ENCODE measurements at places on chromosomes 3 and 15.

- DNase-seq, result no peak
These were observed 116.5 kb downstream of the SLMAP start for GRCh38 chr3:57872606-57873005.

GRCh38 chr3:122727294-122727693, 46.7 kb downstream of the PARP14 start:
- DNase-seq, result no peak

DNA sequence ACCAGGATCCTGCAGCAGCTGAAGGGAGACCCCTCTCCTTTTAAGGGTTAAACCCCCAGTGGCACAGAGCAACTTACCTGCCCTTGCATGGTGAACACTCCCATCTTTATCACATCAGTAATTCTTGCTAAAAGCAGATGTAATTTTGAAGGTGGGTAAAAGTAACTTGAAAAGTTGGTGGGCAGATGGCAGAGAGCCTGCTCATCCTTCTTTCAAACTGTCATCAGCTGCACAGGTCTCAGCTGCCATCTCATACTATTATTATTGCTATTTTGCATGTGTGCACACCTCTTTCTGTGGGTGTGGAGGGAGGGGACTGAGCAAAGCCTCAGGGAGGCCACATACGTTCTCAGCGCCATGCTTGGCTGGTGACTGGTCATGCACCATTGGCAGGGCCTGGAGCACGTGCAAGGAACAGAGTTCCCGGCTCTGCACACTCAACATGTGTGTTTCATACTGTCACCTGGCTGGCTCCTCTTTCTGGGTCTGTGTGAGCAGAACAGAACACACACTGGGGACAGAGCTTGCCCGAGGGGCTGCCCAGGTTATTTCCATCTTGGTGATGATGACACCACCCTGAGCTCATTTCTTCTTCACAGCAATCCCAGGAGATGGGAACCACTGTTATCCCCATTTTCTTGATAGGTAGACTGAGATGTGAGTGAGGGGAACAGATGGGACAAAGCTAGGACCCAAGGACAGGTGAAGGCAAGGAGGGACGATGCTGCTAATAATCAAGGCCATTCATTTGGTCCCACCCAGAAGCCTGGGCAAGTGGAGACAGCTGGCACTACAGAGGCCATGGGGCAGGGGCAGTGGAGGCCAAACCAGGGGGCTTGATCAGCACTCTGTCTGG, 95.8 kb upstream of the KLF13 start:
- DNase-seq, result no peak

DNA sequence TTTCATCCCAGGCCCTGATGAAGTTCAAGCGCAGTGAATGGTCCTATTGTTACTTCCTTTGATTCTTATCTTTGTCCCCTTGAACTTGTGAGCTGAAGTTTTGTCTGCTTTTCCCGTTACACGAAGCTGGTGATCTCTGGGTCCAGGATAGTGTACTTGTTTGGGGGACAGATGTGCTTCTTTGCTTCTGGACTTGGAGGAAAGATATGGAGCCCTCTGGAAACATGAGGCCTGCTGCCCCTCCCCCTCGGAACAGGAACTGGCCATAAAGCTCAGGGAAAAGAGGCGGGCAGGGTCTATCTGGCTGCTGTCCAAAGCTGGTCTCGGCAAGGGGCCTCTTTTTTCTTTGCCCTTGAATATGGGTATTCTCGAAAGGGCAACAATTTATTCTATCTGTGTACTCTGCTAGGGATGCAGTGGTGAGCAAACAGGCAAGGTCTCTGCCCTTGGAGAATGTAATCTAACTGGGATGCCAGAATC, 47.6 kb downstream of the IDH2 start:
- DNase-seq, result no peak

DNA sequence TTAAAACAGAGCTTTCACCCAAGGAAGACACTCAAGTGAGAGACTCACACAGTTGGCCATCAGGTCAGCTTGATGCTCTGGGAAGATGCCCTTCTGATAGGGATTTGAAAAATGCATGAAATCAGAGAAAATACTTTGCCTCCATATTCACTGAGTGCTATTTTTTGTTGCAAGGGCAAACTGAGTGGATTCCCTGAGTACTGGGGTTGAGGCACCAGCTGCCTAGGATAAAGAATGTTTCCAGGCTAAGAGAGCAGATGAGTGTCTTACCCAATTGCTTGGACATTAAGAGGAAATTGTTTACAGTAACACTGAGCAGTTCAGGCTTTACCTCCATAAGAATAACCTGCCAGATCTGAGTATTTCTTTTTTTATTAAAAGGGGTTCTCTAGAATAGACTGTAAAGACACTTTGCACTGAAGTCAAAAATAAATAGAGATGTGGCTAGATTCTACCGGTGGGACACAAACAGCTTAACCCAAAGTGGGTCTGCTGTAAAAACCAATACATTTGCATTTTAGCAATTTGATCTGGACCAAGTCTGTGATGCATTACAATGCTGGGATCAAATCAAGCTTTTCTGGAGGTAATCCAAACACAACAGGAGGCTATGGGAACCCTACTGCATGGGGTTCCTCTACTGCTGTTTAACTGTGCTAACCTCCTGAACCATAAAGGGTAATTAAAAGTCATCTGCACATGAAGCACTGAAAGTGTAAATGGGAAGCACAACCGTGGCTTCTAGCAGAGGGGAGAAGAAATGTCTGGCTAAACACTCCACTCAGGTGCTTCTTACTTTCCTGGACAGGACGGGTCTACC, 238.8 kb upstream of the WNT5A start:
- DNase-seq, result no peak

DNA sequence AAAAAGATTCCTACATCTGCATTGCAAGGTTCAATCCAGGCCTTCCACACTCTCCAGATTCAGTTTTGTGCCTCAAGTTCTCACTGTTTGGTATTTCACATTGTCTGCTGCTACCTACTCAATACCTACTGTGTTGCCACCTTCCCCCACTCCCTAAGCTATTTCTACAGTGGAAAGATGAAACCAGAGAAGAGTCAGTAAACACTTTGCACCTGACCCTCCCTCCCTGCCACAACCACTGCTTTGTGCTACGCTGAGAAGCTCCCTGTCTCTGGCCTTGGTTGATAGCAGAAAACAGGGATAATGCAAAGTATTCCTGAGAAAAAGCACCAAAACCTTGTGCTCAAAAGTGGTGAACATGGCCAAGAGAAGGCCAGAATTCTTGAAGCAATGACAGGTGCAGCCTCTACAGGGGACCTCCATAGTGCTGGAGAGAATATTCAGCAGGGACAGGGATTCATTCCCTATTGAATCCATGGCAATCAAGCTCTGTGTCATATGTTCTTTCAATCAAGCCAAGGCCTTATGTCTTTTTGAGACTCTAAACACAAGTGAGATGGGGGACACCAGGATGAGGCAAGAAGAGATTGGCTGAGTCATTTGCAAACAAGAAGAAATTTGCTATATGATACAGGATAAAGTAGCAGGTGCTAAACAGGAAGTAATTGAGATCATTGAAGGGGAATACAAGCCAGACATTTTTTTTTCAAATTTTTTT, 83.5 kb upstream of the LIPC start:
- DNase-seq, result no peak

DNA sequence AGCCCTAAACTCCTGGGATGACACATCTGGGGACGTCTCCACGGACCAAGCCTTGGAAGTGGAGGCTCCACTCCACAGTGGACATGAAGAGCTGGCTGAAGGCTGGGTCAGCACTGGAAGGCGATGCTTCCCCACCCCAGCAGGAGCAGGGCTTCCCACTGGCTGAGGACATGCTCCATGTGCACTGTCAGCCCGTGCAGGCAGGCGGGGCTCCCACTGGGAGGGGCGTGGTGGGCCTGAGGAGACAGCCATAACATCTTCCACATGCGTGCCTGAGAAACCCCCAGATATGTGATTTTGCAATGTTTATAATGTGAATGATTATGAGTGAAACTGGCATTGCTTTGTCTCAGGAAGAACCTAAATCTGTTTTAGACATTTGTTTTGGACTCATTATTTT, 231.3 kb downstream of the KLF13 start:
- DNase-seq, result no peak

- no peak for DNase-seq
These were observed 761.3 kb upstream of the CFAP20DC start for GRCh38 chr3:59811160-59811559.

- DNase-seq, result no peak
These were observed 248.6 kb upstream of the SLITRK3 start for GRCh38 chr3:165444745-165445144.

- no peak for DNase-seq
These were observed 42.5 kb downstream of the ATP2B2 start for GRCh38 chr3:10462641-10463532.

- DNase-seq, result no peak
These were observed 133.2 kb downstream of the PGPEP1L start for GRCh38 chr15:98874370-98874769.

- no peak for DNase-seq
These were observed 23.4 kb downstream of the BDH1 start for GRCh38 chr3:197532388-197532787.

GRCh38 chr3:6120786-6121185, 740.1 kb upstream of the GRM7 start:
- DNase-seq, result no peak

DNA sequence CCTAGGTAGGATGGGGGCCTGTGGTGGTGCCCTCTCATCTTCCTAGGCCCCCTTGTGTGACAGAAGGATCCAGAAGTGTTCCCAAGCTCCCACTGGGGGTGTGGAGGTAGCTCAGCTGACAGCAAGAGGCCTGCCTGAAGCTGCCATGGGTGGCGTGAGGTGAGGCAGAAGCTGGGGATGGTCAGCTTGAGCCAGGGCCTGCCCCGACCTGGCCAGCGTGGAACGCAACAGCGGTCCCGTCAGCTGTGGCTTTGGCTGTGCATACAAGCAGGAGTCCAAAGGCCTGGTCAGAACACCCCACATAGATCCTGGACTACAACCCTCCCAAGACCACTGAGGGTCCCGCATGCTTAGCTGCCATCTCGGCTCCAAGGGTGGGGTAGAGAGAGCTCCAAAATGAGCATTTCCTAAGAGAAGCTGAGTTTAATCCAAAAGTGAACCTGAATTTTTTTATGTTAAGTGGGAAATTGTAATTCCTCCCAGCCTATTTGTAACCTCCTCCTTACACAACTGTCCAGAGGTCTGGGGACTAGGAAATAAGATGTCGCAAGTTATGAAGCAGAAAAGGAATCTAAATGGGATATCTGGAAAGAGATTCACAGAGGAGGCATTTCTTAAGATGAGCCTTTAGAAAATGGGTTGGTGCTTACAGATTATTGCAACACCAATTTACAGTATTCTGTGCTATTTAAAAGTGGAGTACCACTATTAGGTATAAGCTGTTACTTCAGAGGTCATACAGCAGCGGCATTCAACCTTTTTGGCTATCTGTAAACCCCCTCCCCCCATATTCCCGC, 9.9 kb upstream of the PLA2G4D start:
- DNase-seq, result no peak

DNA sequence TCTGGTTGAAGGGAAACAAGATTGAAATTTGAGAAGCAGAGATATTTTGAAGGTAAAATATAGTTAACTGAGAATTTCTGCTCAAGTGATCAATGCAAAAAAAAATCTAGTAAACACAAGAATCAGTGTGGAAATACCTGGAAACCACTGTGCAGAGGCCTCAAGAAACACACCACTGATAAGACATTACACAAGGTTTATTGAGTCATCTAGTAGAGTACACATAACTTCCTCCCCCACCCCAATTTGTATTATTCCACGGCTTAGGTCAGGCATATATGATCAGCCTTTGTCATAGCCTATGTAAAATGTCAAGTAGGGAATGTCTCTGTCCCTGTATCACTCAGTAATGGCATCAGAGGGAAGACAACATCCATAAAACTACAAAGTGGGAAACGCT, 447.8 kb upstream of the BCHE start:
- no peak for DNase-seq

GRCh38 chr15:92619145-92620101, 36.2 kb downstream of the FAM174B start:
- no peak for DNase-seq

DNA sequence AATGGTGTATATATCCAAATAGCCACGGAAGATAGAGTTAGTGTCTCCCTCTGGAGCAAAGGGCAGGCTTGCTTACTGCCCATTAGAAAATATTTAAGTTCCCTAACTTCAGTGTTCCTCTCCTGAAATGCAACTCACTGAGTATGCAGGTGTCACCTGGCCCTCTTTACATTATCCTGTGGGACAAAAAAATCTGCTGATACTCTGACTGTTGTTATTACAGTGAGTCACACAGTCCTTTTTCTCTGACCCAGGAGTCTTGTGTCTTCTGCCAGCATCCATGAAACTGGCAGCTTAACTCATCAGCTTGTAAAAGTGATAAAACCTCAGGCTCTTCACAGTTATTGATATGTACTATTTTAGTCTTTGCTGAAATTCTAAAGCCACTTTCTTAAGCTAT, 42.2 kb upstream of the RASGRF1 start:
- no peak for DNase-seq

DNA sequence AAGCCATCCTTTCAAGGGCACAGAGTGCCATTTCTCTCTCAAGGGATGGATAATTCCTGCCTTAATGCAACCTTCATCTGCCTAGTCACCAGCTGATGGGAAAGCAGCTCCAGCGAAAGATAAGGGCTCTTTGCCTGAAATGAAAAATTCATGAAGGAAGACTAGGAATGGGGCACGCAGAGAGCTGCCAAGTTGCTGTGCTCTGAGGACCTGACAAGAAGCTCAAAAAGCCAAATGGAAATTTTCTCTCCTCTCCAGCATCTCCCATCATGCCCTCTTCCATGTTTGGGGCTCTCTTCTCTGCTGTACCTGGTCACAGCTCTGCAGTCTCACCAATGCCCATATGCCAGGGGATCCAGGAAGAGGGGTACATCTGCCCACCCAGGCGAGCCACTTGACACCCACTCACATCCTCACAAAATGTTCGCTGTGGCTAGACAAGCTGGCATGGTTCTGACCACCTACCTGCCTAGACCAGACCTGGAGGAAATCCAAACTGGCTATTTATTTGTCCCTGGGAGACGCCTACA, 29.3 kb upstream of the ABHD2 start:
- DNase-seq, result no peak

- DNase-seq, result no peak
These were observed 92.9 kb upstream of the FGF7 start for GRCh38 chr15:49330166-49330565.

GRCh38 chr15:42090370-42090769, 4.0 kb downstream of the PLA2G4D start:
- DNase-seq, result no peak

- DNase-seq, result no peak
These were observed 13.6 kb downstream of the MRPS25 start for GRCh38 chr3:15051531-15051930.

- no peak for DNase-seq
These were observed 376.4 kb downstream of the CTNNB1 start for GRCh38 chr3:41575724-41576123.

DNA sequence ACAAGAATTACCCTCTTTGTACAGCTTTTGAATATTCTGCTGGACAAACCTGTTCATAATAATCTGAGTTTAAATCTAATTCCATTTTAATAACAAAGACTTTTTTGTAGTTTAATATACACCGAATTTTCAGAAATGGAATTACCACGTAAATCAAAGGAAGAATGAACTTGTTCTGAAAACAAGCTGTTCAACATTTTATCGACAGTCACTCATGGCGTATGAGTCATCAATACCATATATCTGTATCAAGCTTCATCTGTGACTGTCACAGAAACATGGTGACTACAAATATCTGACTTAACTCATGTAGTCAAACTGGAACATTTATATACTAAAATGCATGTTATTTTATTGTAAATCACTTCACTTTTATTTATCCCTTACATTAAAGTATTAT, 90.0 kb downstream of the EFL1 start:
- no peak for DNase-seq

- DNase-seq, result no peak
These were observed 53.4 kb downstream of the FILIP1L start for GRCh38 chr3:100060685-100061484.
